ENCODE measurements at places on chromosomes 12 and 14. TPM values are rescaled to one million over a fixed set of nuclear protein-coding genes. Genes with fewer than 3 reads are reported as not detected.

- no peak for DNase-seq
These were observed 9.9 kb downstream of the GPHB5 start for GRCh38 chr14:63308723-63309317.

PDE6H gene
- total RNA-seq = not detected

ANO4 gene
- 0.24 TPM for total RNA-seq

GRCh38 chr12:54634795-54635194 lies at the start of gene LACRT:
Gene LACRT, minus strand, starts transcription at chr12:54634895. Its CDS starts 54 bp downstream, at chr12:54634841.
- DNase-seq = no peak

CD163L1 gene
- total RNA-seq = 3.0 TPM

TEX22 gene
- 2.4 TPM for total RNA-seq

- peak; percentile 4 for DNase-seq
These were observed 39.4 kb downstream of the FAM222A start for GRCh38 chr12:109753054-109753401.

GRCh38 chr14:104536942-104537612 lies 42.5 kb upstream of the C14orf180 start:
- DNase-seq = no peak

DNA sequence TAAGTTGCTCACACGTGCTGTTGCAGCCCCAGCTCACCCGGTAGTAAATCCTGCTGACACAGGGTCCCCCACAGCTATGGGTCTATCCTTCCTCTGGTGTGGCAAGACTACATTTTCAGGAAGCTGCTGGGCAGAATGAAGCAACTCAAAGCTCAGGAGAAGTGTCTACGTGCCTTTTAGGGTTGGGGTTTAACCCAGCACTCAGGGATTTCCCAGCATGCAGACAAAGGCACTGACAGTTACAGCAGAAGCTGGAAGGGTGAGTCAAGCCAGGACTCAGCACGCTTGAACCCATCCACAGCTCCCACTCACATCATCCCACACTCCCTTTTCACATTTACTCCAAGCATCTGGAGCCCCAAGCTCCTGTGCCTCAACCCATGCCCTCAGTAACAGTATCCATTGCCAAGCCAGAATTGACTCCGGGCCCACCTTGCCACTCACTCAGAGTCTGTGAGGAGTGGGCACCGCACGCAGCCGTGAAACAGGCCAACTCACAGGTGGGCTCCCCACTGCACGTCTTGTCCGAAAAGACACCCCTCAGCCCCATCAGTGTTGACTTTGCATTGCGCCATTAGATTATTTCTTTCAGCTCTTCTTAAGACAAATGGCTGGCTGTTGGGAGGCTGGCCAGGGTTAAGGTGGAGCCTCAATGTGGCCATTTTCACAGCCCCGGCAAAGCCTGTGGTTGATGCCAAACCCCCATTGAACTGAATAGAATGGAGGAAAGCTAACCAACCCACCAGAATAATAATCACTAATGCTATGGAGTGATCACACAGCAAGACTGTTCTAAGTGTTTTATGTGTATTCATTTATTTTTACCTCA lies 59.6 kb downstream of the ZFP36L1 start:
- DNase-seq = no peak

CNTN1 gene
- 0.73 TPM for total RNA-seq

- DNase-seq = no peak
These were observed 8.6 kb upstream of the FRMD6 start for GRCh38 chr14:51643140-51643539.

DNA sequence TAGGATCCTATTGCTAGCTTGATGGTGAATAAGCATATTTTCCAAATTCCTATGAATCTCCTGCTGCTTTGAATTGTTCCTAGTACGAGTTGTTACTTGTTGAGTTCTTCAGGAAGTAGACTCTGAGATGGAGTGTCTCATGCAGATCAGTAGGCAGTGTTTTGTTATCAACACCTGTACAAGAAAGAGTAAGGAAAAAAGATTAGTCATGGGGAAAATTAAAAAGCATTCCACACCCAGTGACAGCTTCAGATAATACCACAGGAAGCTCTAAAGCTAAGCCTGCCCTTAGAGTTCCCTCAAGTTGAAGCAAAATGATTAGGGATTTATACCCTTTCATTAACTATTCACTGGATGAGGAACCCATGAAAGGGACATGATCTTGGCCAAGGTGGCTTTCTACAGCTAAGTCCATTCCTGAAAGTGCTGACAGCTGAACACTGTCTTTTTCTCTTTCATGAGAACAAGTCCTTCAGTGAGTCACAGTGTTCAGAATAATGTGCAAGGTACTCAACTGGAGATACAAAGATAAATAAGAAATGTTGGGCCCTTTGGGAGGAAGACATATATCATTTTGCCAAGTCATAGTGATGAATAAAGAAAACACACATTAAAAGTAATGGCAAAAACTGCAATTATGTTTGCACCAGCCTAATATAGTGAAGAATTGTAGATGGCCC lies 49.1 kb downstream of the CCER1 start:
- no peak for DNase-seq

DNA sequence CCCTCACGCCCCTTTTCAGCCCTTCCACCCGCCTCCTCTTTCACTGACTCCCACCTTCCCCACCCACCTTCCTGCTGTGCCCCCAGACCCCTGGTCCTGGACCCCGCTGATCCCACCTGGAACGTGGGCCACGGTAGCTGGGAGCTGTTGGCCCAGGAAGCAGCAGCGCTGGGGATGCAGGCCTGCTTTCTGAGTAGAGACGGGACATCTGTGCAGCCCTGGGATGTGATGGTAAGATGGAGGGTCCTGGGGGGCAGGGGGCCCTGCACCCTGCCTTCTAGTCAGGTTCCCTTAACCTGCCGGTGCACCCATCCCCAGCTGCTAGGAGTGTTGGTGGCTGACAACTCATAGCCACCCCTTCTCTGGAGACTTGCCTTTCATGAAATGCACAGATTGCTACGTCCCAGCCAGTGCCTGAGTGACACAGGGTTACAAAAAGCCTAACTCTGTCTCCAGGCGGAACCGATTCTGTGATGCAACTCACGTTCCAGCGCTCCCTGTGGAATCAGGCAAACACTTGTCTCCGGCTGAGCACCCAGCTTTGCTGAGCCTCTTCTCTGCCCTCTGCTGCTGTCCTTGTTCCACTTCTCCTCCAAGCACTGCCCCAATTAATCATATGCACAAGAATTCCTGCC lies 15.0 kb upstream of the OAS2 start:
- DNase-seq = no peak

SYNDIG1L gene
- not detected for total RNA-seq

- DNase-seq = no peak
These were observed 31.1 kb downstream of the AK7 start for GRCh38 chr14:96422992-96423391.

RBM23 gene
- 40.3 TPM for total RNA-seq

GPRC5D gene
- not detected for total RNA-seq

DNA sequence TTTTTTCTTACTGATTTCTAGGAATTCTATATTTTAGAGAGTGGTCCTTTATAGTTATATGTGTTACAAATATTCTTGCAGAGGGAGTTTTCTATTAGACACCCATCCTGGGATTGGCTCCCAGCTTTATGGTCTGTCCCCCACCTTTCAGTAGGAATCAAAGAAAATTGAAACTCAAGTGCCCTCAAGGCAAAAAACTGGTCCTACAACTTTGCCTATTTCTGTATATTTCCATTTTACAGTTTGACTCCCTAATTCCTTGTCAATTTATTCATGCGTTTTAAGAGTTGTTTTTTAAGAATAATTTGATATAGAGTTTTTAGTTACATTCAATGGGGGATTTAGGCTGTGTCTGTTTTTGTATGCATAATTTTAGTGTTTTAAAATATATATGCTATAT lies 208.9 kb downstream of the SYNE2 start:
- DNase-seq = no peak

CAPZA3 gene
- total RNA-seq = not detected

ZNF664 gene
- total RNA-seq = 86.6 TPM

CPSF2 gene
- total RNA-seq = 38.8 TPM

GRCh38 chr12:42447371-42447786 lies 121.4 kb downstream of the PPHLN1 start:
- no peak for DNase-seq

All from Right ventricle myocardium inferior (tissue), 1 donor.